ENCODE measurements at places on chromosomes 6 and 20.
A peak's percentile ranks its signal among the peaks of the same experiment; 100 is the strongest.

DNA sequence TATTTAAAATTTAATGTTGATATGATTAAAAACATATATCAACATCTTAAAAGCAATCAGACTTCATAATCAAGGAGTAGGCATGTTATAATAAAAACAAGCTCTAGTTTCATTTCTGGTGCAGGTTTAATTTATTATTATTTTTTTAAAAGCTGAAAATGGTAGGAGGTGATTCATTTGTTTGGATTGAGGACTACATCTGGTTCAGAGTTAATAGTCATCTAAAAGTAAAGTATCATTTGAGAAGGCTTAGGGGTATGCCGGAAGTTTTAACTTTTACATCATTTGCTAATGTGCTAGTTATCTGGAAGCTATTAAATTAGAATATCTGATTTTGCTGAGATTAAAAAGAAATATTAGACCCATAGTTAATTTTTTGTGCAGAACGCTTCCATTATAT is 169.5 kb upstream of the LAMA2 start:
- peak; percentile 55 for DNase-seq

DNA sequence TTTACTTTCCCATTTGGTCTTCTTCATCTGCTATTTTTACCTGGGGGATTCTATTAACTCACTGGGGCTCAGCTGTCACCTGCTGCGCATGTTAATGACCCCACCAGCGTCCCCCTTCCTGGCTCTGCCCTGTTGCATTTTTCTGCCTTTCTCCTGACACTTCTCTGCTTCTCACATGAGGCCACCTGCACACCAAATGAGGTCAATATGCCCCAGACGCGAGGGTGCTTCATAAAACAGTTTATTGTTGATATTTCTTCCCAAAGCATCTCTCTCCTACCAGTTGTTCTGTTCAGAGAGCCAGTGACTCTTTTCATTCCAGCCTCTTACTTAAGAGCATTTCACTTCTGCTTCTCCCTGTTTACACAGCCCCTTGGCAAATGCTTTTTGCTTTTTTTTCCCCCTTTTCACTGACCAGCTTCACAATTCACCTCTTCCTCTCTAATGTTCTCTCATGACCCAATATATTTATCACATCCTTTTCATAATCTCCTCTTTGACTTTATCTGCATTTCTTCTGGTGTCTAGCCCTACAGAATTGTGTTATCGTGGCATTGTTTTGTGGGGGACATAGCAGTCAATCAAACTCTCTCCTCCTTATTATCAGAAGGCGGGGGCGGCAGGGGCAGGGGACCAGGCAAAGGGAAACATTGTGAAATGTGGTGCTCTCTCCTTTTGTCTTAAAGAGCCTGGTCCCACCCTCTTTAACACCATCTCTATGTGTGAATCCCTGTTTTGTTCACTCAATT is 545.8 kb upstream of the CITED2 start:
- no peak for DNase-seq

GRCh38 chr6:72505446-72505845 is 116.4 kb upstream of the KCNQ5 start:
- no peak for DNase-seq

DNA sequence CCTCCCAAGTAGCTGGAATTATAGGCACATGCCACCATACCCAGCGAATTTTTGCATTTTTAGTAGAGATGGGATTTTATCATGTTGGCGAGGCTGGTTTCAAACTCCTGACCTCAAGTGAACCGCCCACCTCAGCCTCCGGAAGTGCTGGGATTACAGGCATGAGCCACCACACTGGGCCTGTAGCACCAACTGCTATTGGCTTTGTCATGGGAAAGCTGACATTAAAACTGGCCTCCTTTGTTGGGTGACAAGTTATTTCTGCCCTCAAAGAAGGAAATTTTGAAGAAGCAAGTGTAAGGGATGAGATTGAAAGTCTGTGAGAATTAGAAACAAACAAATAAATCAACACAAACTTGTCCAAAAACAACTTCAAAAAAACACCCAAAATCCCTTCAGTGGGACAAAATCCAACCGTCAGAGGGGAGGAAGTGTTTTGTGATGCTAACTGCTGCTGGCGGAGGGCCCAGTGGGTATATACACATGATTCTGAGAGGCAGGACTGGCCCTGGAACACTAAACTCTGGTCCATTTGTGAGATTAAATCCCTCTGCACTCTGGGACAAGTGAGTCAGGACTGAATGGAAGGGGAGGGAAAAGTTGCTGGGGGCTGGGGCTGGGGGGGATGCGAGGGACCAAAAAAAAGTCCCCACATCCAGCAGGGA is 87.5 kb upstream of the NAA20 start:
- DNase-seq = peak; percentile 32

DNA sequence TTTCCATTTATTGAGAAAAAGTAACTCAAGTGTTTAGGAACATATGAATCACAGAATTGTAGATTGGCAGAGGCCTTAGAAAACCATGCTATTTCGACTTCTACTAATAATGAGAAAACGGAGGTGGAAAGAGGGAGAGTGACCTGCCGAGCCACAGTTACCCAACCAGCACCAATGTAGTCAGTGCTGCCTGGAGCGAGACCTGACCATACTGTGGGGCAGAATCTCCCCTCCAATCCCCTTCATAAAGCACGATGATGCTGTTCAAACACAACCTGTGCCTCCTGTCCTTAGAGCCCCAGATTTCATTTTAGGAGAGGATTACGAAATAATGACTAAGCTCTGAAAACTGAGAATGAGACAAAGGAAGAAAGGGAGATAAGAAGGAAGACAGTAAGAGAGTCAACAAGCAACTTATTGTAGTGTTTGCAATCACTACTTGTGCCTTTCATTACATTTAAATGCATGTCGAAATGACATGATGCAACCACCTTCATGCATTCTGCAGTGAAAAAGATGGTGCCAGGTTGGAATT is 70.6 kb downstream of the ATXN1 start:
- DNase-seq = peak; percentile 58

- peak; percentile 7 for DNase-seq
Measured at GRCh38 chr20:38164069-38164468, 1.0 kb downstream of the TGM2 start.

DNA sequence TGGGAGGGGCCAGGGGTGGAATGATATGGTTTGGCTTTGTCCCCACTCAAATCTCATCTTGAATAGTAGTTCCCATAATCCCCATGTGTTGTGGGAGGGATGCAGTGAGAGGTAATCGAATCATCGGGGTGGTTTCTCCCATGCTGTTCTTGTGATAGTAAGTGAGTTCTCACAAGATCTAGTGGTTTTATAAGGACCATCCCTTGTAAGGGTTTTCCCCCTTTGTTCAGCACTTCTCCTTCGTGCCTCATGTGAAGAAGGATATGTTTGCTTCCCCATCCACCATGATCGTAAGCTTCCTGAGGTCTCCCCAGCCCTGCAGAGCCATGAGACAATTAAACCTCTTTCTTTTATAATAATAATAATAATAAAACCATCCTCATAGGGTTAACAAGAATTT is 88.8 kb upstream of the PRND start:
- no peak for DNase-seq

- DNase-seq = no peak
Measured at GRCh38 chr20:11820838-11821237, 96.9 kb upstream of the BTBD3 start.

GRCh38 chr6:71103130-71103529 is 146.3 kb upstream of the B3GAT2 start:
- peak; percentile 3 for DNase-seq

DNA sequence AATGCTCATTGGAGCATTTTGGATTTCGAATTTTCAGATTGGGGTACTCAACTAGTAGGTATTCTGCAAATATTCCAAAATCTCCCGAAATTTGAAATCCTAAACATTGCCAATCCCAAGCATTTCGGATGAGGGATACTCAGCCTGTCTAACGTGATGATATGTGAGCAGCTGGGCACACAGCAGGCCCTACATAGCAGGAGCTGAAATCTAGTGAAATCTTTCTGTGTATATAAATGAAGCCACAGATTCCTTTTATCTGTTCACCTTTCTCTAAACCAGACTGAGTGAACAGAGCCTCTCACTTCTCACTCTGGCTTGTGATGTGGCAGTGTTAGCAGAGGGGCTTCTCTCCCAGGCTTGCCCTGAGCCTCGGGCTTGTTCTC is 17.8 kb downstream of the STX16 start:
- no peak for DNase-seq
